ENCODE measurements at places on chromosomes 6 and 20. TPM values are rescaled to one million over a fixed set of nuclear protein-coding genes. Genes with fewer than 3 reads are reported as not detected.

Gene OPN5
- total RNA-seq, result 0.16 TPM

Gene LTB
- total RNA-seq, result 18.5 TPM

Gene MEI4
- 1.2 TPM for total RNA-seq

Gene TRIM31
- total RNA-seq, result 0.22 TPM

Gene RUNX2
- 4.7 TPM for total RNA-seq

Gene CYP24A1
- total RNA-seq, result 39.0 TPM

Gene FAM209B
- not detected for total RNA-seq

Gene TPX2
- total RNA-seq, result 1.4 TPM

Gene PLCB4
- total RNA-seq, result 17.7 TPM

Gene CAP2
- 15.7 TPM for total RNA-seq

Gene MANEA
- total RNA-seq, result 15.6 TPM

Gene HLA-DRA
- 607 TPM for total RNA-seq

Gene TNNC2
- total RNA-seq, result not detected

Gene RIMS4
- 0.13 TPM for total RNA-seq

Gene TRIM15
- 2.2 TPM for total RNA-seq

Gene PNLDC1
- not detected for total RNA-seq
